ENCODE measurements at places on chromosomes 5 and 9.
A peak's percentile ranks its signal among the peaks of the same experiment; 100 is the strongest.

- no peak for DNase-seq
Observed at GRCh38 chr9:86977205-86977835, 30.0 kb upstream of the GAS1 start.

GRCh38 chr5:68225188-68225910, 9.8 kb downstream of the PIK3R1 start:
- DNase-seq = peak; percentile 24

GRCh38 chr5:10111571-10111970, 138.1 kb downstream of the ATPSCKMT start:
- DNase-seq = no peak

GRCh38 chr5:78286290-78286689, 8.2 kb downstream of the AP3B1 start:
- no peak for DNase-seq

DNA sequence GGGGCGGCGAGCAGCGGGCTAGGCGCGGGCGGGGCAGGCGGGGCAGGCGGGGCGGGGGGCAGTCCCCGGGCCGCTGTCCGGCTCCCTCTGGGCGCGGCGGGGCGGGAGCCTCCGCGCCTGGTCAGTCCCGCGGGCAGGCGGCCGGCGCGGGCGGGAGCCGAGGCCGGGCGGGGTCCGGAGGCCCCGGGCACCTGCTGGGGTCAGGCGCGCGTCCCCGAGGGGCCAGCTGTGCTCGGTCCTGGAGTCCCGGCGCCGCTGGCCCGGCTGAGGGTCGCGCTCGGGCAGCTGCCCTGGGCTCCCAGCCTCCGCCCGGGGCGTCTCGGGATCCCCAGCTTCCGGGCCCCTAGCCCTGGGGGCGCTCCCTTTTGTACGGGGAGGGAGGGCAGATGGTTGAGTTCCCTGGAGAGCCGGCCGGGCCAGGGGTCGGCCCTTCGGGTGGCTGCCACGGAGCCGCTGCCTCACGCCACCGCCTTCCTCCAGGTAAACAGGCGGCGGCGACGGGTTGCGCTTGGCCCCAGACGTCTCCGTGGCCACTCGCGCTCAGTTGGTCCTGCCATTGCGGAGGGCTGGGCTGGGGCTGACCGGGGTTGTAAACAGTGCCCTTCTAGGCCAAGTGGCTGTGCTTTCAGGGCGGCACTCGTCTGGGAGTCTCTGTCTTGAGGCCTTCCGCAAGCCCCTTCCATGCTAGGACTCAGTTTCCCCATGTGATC, 473 bp downstream of the ZBTB34 start:
- no peak for DNase-seq

GRCh38 chr5:23591250-23591649, 83.8 kb downstream of the PRDM9 start:
- DNase-seq = no peak

DNA sequence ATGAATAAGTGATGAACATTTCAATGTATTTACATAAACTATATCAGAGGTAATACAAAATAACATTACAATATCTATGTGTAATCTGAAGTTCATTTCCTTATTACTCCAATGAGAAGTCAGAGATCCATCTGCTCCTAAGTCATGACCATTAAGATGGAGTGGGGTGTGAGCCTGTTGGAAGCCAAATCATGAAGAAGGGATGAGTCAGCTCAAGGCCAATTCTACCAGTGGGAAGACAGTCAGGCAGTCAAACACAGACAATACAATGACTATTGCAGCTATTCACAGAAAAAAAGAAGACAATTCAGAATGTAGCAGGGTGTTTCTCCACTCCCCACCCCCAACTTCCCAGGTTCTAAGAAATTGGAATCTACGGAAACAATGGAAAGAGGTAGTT, 155.0 kb downstream of the NFIB start:
- no peak for DNase-seq

GRCh38 chr9:99253772-99254431, 31.8 kb downstream of the SEC61B start:
- peak; percentile 58 for DNase-seq

DNA sequence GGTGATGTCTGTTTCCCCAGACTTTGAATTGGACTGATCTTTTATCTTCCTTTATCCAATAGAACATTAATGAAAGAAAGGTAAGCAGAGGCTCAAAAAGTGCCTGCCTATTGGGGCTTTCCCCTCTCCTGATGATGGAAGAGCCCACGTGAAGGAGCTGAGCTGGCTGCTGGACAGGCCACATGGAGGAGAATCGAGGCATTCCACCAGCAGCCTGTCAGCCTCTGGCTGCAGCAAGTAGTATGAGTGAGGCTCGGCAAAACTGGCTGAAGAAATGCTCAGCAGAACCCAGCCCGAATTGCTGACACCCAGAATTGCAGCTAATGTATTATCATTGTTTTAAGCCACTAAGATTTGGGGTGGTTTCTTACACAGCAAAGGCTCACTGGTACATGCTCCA, 66.5 kb upstream of the STC2 start:
- no peak for DNase-seq
